Activated T-helper 9 cell treated with anti-CD3 and anti-CD28 coated beads, Interleukin-2, amount 50 U/mL, for 16 hours (primary cell): ENCODE measurements at places on chromosomes 12 and 14.

GRCh38 chr14:92759300-92759678 is 10.9 kb upstream of the LGMN start:
- no peak for DNase-seq

DNA sequence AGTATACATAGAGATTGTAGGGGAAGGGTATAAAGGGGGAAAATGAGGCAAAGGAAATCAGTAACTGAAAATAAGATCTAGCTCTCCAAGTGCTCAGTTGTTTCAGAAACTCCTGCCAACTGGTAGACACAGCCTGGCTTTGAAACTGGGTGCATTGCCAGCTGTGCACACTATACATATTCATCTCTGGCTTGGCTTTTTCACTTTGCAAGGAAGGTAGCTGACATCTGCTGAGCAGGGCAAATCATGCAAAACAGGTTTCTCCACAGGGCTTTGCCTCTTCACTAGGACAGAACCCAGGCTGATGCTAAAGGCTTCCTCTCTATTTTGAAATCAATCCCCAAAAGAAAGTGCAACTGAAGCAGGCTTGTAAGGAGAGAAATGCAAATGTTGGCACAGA is 101.5 kb downstream of the HELB start:
- DNase-seq: no peak

- DNase-seq: no peak
Measured at GRCh38 chr12:77046468-77046867, 18.9 kb downstream of the E2F7 start.

DNA sequence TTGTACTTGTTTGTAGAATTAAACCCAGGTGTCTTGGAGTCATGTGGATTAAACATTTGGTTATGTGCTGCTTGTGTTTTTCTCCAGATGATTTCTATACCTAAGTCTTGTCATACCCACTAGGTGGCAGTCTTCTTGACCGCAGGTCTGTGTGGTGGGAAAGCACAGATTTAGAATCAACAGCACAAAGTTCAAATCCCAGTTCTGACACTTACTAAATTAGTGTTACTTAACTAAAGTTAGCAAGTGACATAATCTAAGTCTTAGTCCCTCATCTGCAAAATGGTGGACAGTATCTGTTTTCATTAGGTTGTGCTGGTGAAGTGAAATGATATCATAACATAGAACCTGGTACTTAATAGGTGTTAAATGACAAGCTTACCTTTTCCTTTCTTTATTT is 151.0 kb upstream of the ARHGAP5 start:
- no peak for DNase-seq

GRCh38 chr12:76552343-76552938 is 7.1 kb downstream of the OSBPL8 start:
- DNase-seq: no peak

GRCh38 chr12:1974812-1975211 is 29.4 kb downstream of the DCP1B start:
- DNase-seq: no peak

DNA sequence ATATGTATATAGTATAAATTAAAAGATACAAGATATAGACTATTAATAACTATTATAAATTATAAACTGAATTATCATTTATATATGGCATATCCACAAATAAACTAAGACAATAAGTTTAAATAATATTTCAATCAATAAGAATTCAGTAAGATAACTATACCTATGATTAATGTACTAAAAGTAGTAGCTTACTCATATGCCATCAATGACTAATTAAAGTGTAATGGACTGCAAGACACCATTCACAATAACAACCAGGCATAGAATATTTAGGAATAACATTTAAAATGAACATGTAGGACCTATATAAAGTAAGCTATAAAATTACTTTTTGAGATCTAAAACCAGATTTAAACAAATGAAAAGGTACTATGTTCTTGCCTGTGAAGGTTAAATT is 18.8 kb downstream of the KCNC2 start:
- no peak for DNase-seq

- DNase-seq: no peak
Measured at GRCh38 chr14:75202657-75203056, 26.2 kb upstream of the TMED10 start.

GRCh38 chr14:33467971-33468370 is 482.9 kb downstream of the EGLN3 start:
- no peak for DNase-seq

- DNase-seq: no peak
Measured at GRCh38 chr14:95409477-95410272, 90.0 kb upstream of the CLMN start.

DNA sequence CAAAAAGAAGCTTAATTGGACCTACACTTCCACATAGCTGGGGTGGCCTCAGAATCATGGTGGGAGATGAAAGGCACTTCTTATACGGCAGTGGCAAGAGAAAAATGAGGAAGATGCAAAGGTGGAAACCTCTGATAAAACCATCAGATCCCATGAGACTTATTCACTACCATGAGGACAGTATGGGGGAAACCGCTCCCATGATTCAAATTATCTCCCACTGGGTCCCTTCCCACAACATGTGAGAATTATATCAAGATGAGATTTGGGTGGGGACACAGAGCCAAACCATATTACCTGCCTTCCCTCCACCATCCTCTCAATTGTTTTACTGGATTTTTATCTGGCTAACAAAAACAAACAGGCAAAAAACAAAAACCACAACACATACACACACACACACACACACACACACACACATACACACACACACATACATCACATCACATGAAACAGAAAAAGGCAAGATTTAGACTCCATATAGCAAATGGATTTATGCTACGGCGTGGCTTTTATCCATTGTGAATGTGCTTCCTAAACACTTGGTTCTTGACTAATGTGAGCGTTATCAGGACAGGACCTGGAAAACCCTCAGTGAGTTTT is 66.7 kb downstream of the ZFP36L1 start:
- DNase-seq: no peak
